Uterus (tissue), 4 donors: ENCODE measurements at places on chromosomes 3 and 15.

DNA sequence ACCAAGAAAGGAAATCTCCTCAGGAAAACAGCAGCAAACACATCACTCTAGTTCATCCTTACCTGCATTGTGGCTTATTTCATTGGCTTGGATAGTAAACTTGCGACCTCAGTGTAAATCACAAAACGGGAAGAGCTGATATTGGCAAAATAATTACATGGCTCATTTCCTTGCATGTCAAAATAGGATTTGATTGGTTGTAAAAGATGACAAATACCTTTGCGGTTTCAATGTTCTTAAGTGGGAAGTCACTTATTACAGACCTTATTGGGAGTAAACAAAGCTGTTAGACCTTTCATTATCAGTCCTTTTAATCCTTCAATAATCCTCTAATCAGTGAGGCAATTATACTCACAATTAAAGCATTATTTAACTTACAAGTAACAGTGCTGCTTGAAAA is 590.6 kb downstream of the MAGI1 start:
- H3K4me3 ChIP-seq, result no peak overlapping the region
- no peak for DNase-seq
- H3K36me3 ChIP-seq, result no peaks in the 10 kb centered on the region
- H3K4me1 ChIP-seq, result no peaks in the 10 kb centered on the region
- no peak overlapping the region for H3K27ac ChIP-seq

DNA sequence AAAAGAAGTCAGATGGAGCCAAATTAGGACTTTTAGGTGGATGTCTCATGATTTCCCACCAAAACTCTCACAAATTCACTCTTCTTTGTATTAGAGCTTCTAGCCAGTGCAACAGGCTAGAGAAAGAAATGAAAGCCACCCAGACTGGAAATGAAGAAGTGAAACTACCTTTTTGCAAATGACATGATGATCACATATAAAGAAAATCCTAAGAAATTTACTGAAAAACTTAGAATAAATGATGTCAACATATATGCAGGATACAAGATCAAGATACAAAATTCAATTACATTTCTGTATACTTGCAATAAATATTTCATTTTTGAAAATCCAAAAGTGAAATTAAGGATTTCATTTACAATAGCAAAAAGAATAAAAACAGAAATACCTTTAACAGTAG is 110.8 kb downstream of the LRIG1 start:
- H3K27me3 ChIP-seq, result no peaks in the 10 kb centered on the region
- H3K4me1 ChIP-seq, result peaks cover 10% of the 10 kb centered on the region
- no peak for DNase-seq
- no peaks in the 10 kb centered on the region for H3K36me3 ChIP-seq

- no peak overlapping the region for H3K27ac ChIP-seq
- no peak for DNase-seq
- no peaks in the 10 kb centered on the region for H3K27me3 ChIP-seq
- no peaks in the 10 kb centered on the region for H3K4me1 ChIP-seq
- H3K4me3 ChIP-seq, result no peak overlapping the region
These were observed 72.2 kb downstream of the LEKR1 start for GRCh38 chr3:156898296-156898880.

DNA sequence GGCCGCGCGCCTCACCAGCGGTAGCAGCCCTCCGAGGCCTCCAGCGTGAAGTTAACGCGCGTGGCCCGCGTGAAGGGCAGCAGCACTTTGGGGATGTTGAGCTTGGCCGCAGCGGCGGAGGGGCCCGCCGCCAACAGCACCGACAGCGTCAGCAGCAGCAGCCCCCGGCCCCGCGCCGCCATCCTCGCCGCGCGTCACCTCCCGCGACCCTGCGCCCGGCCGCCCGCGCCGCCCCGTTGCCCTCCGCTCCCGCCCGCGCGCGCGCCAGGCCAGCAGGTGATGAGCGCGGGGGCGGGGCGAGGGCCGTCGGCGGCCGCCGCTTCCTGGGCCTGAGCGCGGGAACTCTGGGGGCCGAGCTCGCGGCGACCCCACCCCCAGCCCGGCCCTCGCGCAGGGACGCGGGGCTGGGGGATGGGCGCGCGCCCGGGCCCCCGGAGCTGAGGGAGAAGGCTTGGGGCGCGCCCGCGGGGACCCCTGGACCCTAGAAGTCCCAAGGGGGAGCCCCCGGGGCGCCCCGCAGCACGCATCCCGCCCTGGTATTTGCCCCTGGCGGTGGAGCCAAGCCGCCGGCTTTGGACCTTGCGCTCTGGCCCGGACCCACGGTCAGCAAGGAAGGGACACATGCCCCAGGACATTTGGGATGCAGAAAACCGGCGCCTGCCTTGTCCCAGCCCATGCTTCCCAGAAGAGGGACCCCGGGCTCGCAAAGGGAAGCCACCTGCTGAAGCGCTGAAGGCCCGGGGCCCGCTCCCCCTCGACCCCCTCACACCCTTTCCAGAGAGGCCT is at the start of gene NUP210:
Gene NUP210, minus strand, starts transcription at position 278 of the 786 bp plus-strand sequence. Its CDS starts 96 bp downstream, at position 182.
- peak within 1 kb of the TSS; percentile 33 for H3K4me3 ChIP-seq
- no peaks in the 10 kb centered on the region for H3K36me3 ChIP-seq
- H3K27ac ChIP-seq, result no peak within 1 kb of the TSS

DNA sequence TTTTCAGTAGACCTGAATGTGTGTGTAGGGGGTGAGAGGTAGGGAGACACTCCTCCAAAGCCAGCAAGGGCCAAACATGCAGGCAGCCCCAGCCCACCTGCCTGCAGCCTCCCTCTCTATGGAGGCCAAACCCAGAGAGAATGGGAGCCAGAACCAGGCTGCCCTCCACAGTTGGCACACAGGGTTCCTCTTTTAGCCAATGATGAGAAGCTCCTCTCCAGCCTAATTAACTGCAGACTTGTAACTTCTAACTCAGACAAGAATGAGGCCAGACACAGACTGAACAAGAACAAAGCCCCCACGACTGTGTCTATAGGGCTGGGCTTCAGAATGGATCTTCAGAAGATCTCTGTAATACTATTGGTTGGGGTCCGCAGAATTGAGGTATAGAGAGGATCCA is 12.3 kb upstream of the TLE3 start:
- H3K4me3 ChIP-seq, result no peak overlapping the region
- H3K27ac ChIP-seq, result no peak overlapping the region
- H3K27me3 ChIP-seq, result no peaks in the 10 kb centered on the region
- peaks cover 7% of the 10 kb centered on the region for H3K4me1 ChIP-seq
- no peaks in the 10 kb centered on the region for H3K36me3 ChIP-seq
- no peak for DNase-seq

DNA sequence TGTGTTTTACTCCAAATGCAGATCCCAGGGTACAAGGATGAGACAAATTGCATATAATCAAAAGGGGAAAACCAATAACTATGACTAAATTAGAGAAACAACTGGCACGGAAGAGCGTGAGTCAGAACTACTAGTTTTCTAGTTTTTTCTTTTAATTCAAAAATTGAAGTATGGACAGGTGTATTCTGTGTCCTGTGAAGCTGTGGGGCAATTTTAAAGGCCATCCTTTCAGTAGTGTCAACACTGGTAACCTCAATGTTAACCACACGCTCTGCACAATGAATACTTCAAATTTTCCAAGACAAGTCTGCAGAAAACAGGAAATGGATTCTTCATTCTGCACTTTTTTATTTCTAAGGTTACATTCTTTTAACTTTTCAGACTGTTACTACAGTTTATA is 32.5 kb upstream of the GOLGA8A start:
- H3K36me3 ChIP-seq, result no peaks in the 10 kb centered on the region
- H3K27ac ChIP-seq, result no peak overlapping the region
- H3K4me3 ChIP-seq, result no peak overlapping the region
- H3K4me1 ChIP-seq, result no peaks in the 10 kb centered on the region
- no peaks in the 10 kb centered on the region for H3K27me3 ChIP-seq

DNA sequence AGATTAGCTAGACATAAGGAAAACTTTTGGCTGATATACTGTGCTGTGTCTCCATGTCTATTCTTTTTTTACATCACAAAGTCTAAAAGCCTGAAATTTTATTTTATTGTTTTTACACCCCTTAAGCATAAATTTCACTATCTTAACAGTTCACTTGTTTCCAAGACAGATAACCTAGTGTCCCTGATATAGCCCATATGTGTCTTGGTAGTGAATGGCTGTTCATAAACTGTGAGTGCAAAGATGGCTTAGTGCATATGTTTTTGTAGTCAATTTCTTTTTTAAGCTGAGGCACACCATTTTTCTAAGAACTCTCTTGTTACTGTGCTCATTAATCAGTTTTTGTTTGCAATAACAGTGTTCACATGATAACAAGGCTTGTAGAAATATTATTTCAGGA is 381.1 kb downstream of the OXSM start:
- no peak for DNase-seq
- no peaks in the 10 kb centered on the region for H3K27me3 ChIP-seq
